Kidney capillary endothelial cell (primary cell): ENCODE measurements at places on chromosomes 13 and 19.

- no peak for DNase-seq
Measured at GRCh38 chr19:14114439-14114838, 3.1 kb downstream of the PRKACA start.

- no peak for DNase-seq
Measured at GRCh38 chr19:1626417-1627010, 21.3 kb upstream of the UQCR11 start.

GRCh38 chr19:17243830-17244617 is 1.7 kb downstream of the NR2F6 start:
- no peak for DNase-seq

- DNase-seq, result no peak
Measured at GRCh38 chr13:42275506-42275905, 3.6 kb downstream of the AKAP11 start.

- DNase-seq, result no peak
Measured at GRCh38 chr19:28012361-28012760, 1200.6 kb downstream of the UQCRFS1 start.

DNA sequence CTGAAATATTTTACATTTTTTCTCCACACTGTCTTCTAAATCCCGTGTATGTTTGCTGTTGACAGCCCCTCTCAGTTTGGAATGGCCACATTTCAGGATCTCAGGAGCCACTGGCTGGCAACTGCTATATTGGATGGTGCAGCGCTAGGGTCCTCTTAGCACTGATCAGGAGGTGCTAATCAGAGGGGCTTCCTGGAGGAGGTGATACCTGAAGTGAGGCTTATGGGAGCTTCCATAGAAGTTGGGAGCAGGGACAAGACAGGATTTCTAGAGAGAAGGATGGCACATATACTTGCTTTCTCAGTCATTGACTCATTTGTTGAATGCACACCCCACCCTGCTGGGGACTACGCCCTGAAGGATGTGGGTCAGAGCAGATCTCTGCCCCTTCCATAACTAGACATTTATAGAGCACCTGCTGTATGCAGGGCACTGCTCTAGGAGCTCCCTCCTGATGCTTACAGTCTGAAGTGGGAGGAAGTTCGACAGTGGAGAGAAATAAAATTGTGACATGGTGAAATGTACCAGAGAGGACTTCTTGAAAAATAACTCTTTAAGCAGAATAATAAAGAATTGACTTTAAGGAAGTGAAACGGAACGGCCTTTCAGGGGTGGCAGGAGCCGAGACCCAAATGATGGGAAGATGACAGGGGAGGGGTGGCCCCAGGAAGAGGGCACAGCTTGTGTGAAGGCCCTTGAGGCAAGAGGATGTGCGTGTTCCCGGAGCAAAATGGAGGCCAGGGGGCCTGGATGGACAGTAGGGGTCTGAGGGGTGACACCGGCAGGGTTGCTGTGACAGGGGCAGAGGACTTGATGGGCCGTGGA is 13.1 kb downstream of the AP2A1 start:
- DNase-seq, result no peak

GRCh38 chr13:106234636-106235035 is 300.8 kb downstream of the EFNB2 start:
- no peak for DNase-seq

- DNase-seq, result no peak
Measured at GRCh38 chr19:5192568-5192967, 148.0 kb downstream of the PTPRS start.

DNA sequence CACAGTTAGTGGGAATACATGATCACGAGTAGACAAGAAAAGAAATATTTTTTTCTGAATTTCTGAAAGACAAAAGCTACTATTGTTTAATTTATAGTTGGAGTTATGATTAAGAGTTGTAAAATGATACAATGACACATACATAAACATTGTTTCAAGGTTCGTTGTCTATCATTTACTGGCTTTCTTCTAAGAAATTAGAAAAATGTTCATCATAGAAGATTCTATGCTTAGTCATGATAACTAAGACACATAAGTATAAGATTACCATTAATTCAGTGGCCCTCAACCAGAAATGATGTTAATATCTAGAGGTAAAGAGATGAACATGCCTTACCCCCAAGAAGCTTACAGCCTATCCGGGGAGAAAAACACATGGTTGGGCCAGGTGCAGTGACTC is 1832.8 kb upstream of the PRR20A start:
- no peak for DNase-seq

DNA sequence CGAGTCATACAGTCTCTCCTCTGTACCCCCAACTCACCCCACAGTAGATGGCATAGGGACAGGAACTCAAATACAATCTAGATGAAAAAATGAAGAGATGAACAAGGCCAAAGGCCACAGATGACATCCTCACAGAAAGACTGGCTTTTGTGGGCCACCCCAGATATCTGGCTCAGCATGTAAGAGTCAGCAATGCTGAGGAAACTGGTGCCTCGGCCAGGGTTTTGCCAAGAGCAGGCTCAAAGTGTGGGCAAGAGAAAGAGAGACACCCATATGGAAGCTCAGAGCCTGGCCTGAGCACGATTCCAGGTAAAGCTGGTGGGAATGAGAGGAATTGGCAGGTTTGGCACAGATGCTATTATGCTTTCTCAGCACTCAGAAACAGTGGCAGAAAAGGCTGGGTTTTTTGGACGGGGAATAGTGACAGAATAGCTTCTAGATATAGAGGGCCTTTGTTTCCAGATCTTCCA is 460.6 kb downstream of the FOXO1 start:
- DNase-seq, result no peak

- DNase-seq, result no peak
Measured at GRCh38 chr13:37488726-37489125, 109.8 kb downstream of the POSTN start.

- DNase-seq, result no peak
Measured at GRCh38 chr19:53989600-53990533, 1.6 kb upstream of the CACNG6 start.

DNA sequence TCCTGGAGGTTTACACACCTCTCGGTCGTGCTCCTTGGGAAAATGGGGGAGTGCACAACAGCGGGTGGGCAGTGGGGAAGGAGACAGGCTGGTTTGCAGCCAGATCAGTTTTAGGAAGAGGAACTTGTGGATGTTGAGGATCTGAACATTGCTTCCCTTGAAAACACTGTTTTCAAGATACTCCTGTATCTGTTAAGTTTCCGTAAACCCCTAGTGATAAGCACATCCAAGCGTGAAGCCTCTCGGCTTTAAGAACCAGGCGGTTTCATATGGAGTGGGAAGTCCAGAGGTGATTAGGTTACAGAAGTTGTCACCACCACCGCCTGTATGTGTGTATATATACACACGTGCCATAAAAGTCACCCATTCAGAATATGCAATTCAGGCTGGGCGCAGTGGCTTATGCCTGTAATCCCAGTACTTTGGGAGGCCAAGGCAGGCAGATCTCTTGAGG is 47.4 kb downstream of the SIPA1L3 start:
- no peak for DNase-seq
